Dorsolateral prefrontal cortex (tissue), 122 donors: ENCODE measurements at places on chromosomes 11 and 22. TPM values are rescaled to one million over a fixed set of nuclear protein-coding genes. Genes with fewer than 3 reads are reported as not detected.

The UEVLD gene
- total RNA-seq = 19.2 TPM

The C22orf31 gene
- total RNA-seq = not detected

The IGLL1 gene
- total RNA-seq = 1.00 TPM

The ACTN3 gene
- total RNA-seq = not detected

The GNG3 gene
- 98.2 TPM for total RNA-seq

The JHY gene
- total RNA-seq = 8.8 TPM

The RCOR2 gene
- 11.1 TPM for total RNA-seq

The GDPD4 gene
- total RNA-seq = not detected

The NEFH gene
- total RNA-seq = 143 TPM

The MS4A6A gene
- 8.9 TPM for total RNA-seq

The OR5L1 gene
- total RNA-seq = not detected

The SHANK3 gene
- 99.6 TPM for total RNA-seq

The USP2 gene
- 42.3 TPM for total RNA-seq

The KCNQ1OT1 gene
- 3.7 TPM for total RNA-seq

The MS4A7 gene
- 11.0 TPM for total RNA-seq

The GLB1L3 gene
- total RNA-seq = 20.1 TPM

The SHANK2 gene
- total RNA-seq = 98.5 TPM

The CHRNA10 gene
- 1.5 TPM for total RNA-seq

The NXPE4 gene
- total RNA-seq = not detected

The MAP6 gene
- 73.4 TPM for total RNA-seq

The SLC22A6 gene
- total RNA-seq = 2.2 TPM

The OR51B4 gene
- total RNA-seq = not detected

The AQP11 gene
- total RNA-seq = 6.9 TPM

The GLYATL2 gene
- total RNA-seq = 2.3 TPM

The PRG3 gene
- total RNA-seq = not detected

The NAV2 gene
- total RNA-seq = 92.0 TPM

The NPTXR gene
- 153 TPM for total RNA-seq

The LRRC56 gene
- 4.7 TPM for total RNA-seq

The PRR5L gene
- total RNA-seq = 8.9 TPM

The XKR3 gene
- total RNA-seq = not detected

The OR10D3 gene
- not detected for total RNA-seq

The PRR33 gene
- total RNA-seq = not detected

The OR51B2 gene
- total RNA-seq = not detected

The TBX10 gene
- total RNA-seq = not detected

The MIOX gene
- total RNA-seq = not detected

The IL17RA gene
- total RNA-seq = 9.0 TPM

The OR4C16 gene
- not detected for total RNA-seq

The IGSF9B gene
- total RNA-seq = 77.8 TPM

The ACRV1 gene
- 1.7 TPM for total RNA-seq
